Activated CD4-positive, alpha-beta T cell treated with anti-CD3 and anti-CD28 coated beads, Interleukin-2, amount 50 U/mL, for 48 hours (primary cell): ENCODE measurements at places on chromosomes 11 and 22.

DNA sequence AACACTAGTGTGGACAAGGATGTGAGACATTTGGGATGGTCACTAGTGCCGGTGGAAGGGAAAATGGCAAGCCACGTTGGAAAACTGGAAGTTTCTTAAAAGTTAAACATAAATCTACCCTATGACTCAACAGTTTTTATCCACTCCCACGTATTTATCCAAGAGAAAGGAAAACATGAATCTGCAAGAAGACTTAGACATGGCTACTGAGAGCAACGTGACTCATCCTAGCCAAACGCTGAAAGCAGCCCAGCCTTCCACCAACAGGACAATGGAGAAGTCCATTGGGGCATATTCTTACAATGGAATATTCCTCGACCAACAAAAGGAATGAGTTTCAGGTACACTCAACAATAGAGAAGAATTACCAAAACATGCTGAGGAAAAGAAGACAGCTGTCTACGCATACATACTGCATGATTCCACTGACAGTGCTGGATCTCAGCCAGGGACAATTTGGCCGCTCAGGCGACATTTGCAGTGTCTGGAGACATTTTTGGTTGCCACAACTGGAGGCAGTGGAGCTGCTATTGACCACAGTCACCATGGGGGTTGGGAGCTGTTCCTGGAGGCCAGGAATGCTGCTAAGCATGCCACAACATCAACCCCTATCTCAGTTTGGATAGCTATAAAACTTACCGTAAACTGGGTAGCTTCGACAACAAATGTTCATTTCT lies 21.2 kb downstream of the SYT13 start:
- no peak for DNase-seq

DNA sequence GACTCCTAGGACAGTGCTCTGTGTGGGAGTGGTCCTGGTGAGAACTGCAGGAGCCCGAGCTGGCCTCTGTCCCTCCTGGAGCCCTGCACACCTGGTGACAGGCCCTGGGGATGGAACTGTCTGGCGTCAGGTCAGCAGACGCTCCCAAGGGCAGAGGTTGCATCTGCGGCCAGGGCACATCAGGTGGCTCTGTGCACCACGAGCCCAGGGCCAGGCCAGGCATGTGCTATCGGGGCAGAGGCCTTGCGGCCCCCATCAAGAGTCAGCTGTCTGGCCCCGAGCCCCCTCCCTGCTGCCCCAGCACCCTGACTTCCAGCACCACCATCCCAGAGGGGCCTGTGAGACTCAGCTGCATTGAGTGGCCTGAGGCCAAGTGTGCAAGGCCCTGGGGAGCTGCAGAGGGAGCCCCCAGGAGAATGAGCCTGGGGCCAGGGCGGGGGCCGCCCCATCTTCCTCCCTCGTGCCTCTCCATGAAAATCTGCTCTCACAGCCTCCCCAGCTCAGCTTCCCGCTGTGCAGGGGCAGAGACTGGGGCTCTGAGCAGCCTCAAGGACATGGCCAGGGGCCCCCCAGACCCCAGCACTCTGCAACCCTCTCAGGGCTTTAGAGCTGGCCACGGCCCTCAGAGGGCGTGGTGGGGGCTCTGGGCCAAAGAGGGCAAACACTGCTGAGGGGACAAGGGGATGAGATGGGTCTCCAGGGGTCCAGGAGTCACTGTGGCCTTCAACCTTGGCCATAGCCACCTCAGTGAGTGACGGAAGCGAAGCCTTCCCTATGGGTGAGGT lies 56.4 kb downstream of the RTL6 start:
- no peak for DNase-seq

- DNase-seq: no peak
Observed at GRCh38 chr11:19977941-19978340, 182.3 kb downstream of the DBX1 start.

DNA sequence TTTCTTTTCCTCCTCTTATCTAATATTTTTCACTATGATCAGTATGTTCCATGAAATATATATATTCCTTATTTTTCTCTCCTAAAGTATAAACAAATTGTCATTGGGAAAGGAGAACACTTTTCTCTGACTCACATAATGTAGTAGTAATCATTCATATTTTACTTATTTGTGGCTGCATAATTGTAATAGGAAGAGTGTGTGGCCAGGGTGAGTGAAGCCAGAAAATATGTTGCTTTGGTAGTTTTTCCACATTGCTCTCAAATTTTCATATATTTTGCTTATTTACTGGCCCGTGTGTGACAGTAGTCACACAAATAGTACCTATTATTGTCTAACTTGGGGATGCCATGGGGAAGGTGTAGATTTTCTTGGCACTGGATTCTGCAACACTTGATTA lies 172.1 kb downstream of the DYNC2H1 start:
- DNase-seq: no peak

DNA sequence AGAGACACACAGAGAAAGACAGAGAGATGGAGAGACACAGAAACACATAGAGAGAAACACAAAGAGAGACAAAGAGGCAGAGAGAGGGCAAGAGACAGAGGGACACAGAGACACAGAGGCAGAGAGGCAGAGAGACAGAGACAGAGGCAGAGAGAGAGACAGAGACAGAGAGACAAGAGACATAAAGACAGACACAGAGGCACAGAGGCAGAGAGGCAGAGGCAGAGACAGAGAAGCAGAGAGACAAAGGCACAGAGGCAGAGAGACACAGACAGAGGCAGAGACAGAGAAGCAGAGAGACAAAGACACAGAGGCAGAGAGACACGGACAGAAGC lies 6.3 kb downstream of the TNNI2 start:
- DNase-seq: no peak

GRCh38 chr11:11611381-11611780 lies 10.4 kb downstream of the GALNT18 start:
- DNase-seq: no peak

DNA sequence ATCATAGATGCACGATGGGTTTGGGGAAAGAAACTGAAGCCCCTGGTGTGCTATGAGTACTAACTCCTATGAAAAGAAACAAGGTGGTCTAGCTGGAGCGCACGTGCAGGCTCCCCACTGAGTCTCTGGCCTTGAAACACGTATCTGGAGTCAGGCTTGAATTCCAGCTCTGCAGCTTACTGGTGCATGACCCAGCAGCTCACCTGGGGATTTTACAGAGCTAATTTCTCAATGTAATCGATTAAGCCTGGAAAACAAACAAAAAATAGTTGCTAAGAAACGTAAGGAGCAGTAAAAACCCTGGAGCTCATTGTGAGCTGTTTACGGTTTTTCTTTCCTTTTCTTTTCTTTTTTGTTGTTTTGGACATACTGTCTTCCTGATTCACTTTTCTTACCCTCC lies 12.3 kb downstream of the KCNJ1 start:
- DNase-seq: no peak

- DNase-seq: no peak
Observed at GRCh38 chr11:3155691-3156258, 9.3 kb downstream of the OSBPL5 start.

- peak; percentile 63 for DNase-seq
Observed at GRCh38 chr11:94325681-94326080, 21.3 kb downstream of the IZUMO1R start.

GRCh38 chr11:12392672-12393071 lies 15.3 kb downstream of the PARVA start:
- DNase-seq: no peak

DNA sequence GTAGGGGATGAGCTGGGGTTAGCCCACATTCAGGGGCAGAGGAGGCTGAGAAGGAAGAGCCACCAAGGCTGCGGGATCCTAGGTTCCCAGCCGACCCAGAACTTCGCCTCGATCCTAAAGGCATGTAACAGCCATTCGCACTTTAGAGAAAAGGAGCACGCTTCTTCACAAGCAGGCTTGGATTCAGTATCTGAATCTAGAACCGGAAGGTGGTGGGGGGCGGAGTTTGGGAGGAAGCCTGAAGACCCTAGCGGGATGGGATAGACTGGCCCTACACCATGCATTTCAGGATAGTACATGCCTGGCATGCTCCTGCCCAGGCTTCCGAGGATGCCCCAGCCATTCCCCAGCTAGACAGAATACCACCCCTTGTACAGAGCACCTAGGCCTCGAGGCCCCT lies 4.4 kb downstream of the SCARF2 start:
- DNase-seq: no peak

DNA sequence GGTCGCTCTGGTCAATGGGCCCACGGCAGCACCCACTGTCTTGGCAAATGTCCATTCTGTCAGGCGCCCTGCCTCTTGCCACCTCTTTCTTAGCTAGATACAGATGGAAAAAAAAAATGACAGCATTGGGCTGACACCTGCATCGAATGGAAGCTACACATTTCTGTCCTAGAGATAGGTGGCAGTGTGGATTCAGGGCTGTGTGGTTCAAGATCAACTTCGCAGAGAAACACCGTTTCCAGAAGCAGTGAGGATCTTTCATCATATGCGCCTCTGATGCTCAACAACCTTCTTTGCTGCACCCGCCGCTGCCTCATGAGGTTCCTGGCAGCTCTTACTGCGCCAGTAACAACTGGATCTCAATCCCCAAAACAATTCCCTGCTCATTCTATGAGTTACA lies 236.3 kb downstream of the KIRREL3 start:
- DNase-seq: no peak

DNA sequence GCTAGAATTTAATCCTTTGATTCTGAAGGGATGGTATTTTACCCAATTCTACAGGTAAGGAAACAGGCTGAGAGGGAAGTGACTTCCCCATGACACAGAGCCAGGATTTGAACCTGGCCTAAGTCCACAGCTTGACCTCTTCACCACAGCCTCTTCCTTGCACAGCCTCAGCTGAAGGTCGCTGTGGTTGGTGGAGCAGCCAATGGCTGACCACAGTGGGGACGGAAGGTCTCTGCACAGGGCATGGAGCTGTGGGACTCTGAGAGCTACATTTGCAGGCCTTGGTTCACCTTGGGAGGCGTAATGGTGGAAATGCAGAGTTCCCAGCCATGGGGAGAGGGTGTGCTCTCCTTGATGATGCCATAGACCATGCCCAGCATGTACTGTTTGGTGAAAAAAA lies 295.0 kb downstream of the DDX10 start:
- no peak for DNase-seq

GRCh38 chr11:34169686-34170085 lies 64.3 kb downstream of the NAT10 start:
- no peak for DNase-seq

- DNase-seq: peak; percentile 49
Observed at GRCh38 chr11:10454878-10455631, at the start of gene AMPD3. Gene AMPD3 (plus strand): TSS chr11:10455264. CDS start chr11:10461520, 6,256 bp downstream.

- DNase-seq: no peak
Observed at GRCh38 chr22:42891696-42892095, 34.6 kb upstream of the ARFGAP3 start.

DNA sequence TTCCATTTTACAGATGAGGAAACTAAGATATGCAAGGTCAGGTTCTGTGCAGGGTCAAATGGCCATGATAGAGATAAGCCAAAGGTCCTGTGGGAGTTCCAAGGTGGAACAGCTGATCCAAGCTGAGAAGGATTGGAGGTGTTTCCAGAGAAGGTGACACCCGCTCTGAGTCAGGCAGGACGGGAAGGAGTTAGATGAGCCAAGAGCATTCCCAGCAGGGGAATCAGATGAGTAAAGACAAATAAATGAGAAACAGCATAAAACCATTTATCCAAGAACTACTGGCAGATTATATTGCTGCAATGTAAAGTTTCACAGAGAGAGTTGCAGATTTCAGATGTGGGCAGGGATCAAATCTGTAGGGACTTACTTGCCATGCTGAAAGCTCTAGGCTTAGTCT lies 18.9 kb upstream of the HEPHL1 start:
- DNase-seq: no peak

- no peak for DNase-seq
Observed at GRCh38 chr11:94106716-94107115, 21.9 kb upstream of the PANX1 start.

DNA sequence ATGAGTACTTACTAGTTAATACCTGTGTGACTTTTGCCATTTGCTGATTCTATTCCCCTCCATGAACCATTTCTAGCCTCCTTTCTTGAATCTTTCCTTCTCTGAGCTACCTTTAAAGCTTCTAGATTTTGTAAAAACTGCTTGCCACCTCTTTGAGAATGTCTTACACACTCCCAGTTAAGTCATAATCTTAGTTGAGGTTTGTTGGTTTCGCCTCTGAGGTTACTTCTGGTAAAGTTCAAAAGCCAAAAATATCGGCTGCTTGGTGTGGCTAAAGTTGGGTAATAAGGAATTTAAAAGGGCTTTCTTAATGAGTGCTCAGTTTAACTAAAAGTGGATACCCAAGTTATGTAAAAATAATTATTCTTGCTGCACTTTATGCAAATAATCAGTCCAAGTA lies 10.4 kb upstream of the GLYAT start:
- no peak for DNase-seq

DNA sequence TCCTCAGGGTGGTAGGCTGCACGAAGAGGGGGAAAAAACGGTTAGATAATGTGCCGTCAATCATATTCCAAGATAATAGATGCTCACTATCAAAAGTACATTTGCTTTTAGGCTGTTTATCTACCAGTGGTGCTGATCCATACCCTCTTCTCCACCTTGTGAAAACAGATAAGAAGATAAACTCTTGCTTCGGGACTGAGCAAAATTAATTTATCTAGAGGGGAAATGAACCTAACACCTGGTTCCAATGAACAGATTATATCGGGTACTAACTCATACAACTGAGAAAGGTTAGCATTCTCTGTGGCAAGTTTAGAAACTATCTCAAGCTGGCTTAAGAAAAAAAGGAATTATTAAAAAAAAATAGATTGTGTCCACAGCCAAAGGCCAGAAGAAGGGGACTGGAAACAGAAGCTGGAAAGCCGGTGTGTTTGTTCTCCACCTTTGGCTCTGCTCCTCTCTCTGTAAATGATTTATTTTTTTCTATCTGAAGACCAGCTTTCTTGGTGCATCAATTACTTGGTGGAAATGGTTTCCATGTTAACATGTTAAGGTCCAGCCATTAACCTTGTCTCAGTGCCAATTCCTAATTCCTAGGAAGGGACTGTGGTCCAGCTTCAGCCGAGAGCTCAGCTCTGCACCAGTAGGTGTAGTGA lies 55.8 kb downstream of the SC5D start:
- no peak for DNase-seq

DNA sequence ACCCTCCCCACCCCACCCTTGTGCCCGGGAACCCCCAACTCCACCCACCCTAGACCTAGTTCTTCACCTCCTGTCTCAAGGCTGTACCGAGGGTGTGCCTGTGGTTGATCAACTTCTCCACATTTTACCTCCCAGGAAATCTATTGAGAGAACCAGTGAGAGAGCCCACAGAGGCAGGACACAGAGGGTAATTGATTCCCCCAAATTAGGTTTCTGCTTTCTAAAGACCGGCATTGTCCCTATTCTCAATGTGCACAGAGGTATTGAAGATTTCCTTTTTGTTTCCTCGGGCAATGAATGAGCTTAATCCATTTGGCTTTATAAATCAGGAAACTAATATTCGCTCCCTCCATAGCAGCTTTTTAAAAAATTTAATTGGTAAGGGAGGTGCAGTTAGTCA lies 6.0 kb upstream of the LMO1 start:
- no peak for DNase-seq

DNA sequence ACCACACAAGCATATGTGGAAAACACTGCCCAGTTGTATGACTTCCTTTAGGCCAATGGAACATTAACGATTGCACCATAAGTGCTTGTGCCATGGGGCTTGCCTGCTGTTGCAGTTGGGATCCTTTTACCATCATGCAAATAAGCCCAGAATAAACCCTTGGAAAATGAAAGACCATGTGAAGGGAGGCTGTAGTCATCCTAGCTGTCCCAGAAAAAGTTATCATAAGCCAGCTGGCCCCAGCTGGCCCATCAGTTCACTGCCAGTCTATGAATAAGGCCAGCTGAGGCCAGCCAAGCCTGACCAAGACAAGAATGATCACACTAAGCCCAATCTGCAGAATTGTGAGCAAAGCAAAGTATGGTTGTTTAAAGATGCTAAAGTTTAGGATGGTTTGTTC lies 253.9 kb upstream of the ARHGAP20 start:
- DNase-seq: no peak

GRCh38 chr11:69449320-69450063 lies 32.0 kb upstream of the LINC01488 start:
- DNase-seq: no peak
